Hypothalamus (tissue), 51 donors: ENCODE measurements at places on chromosomes 11 and 22.

GRCh38 chr11:34266090-34266912, 91.5 kb downstream of the ABTB2 start:
- DNase-seq: peak; percentile 31

DNA sequence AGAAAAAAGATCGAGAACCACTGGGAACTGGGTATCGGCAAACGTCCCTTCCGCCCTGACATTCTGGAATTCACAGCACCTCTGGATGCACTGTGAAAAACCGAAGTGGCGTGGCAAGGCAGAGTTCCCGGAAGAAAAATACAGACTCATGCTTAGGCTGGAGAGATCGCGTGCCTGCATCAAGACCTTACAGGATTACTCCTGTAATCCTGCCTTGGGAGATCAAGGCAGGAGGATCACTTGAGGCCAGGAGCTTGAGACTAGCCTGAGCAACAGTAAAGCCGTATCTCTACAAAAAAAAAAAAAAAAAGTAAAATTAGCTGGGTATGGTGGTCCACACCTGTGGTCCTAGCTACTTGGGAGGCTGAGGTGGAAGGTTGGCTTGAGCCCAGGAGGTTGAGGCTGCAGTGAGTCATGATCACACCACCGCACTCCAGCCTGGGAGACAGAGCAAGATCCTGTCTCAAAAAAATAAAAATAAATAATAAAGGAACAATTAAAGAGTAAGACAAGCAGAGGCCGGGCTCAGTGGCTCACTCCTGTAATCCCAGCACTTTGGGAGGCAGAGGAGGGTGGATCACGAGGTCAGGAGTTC, 19.9 kb upstream of the TEF start:
- DNase-seq: no peak

- DNase-seq: no peak
Observed at GRCh38 chr11:72330131-72330727, 86.3 kb upstream of the PHOX2A start.

DNA sequence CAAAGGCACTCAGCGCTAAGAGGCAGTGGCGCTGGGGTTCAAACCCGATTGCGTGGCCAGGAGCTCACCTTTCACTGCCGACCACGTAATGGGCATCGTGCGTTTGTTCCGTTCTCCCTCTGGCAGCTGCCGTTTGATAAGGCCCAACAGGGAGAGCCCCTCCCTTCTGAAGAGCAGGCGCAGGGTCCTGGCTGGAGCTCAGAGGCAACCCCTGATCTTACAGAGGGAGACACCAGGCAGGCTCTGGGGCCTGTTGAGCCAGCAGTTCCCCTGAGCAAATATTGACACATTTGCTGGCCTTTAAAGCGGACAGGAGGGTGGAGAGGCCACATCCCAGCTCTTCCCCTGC, 11.7 kb upstream of the C1QTNF6 start:
- DNase-seq: no peak
